ENCODE measurements at places on chromosomes 6 and 20. TPM values are rescaled to one million over a fixed set of nuclear protein-coding genes. Genes with fewer than 3 reads are reported as not detected.

The MMP24 gene
- 50.1 TPM for total RNA-seq

DNA sequence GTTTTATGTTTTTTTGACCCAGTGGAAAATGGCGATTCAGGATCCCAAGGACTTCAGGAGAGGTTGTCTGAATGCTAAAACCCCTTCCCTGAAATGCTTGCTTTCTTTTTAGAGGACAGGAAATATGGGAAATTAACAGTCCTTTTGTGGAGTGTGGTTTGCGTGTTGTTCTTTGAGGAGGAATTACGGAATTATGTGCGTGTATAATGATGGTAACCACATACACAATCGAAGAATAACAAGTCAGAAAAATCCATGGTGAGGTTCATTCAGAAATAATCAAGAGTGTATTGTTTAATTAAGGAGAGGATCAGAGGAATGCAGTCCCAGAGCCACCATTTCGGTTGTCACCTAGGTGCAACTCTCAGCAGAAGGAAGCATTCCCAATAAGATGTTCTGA is 73.2 kb downstream of the PHACTR3 start:
- DNase-seq: no peak

GRCh38 chr6:154878871-154879491 is 116.1 kb upstream of the TIAM2 start:
- DNase-seq: no peak

GRCh38 chr6:130624046-130624445 is 203.2 kb upstream of the SMLR1 start:
- DNase-seq: no peak

DNA sequence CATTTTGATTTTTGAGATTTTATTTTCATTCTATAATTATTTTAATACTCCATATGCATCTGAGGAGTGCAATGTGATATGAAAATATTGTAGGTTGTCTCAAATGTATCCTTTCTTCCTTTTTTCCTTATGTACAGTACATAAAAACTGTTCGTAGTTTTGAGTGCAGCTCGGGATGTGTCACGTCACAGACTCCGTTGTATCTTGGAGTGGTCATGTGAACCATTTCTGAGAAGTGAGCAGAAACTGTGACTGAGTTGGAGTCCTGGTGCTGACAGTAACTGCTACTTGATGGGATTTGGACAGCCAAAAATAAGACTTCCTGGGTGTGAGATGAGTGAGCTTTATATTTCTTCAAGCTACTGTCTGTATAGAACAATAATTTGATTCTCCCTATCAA is 761.4 kb upstream of the MAN1A1 start:
- no peak for DNase-seq

- DNase-seq: no peak
Measured at GRCh38 chr6:41470029-41470330, 76.2 kb upstream of the FOXP4 start.

GRCh38 chr6:25193460-25194171 is 85.6 kb upstream of the CARMIL1 start:
- DNase-seq: no peak

DNA sequence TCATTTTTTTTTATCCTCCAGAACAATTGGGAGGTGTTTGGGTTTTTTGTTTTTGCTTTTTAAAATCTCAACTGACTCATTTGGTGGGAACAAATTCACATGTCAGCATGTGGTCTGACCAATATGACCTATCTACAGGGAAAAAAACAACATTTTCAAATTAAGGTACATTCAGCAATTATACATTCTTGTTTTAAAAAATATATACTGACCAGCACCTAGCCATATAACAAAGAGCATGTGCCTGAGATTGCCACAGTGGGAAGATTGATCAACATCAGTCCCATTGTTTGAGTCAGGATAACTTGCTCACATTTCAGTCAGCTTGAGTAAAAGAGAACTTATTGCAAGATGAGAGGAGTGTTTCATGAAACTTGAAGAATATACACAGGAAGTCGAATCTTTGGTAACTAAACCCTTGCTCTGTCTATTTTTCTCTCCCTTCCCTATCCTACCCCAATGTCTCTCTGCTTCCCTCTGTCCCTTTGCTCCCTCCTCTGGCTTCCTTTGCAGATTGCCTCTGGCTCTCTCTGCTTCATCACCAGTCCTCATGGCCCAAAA is 163.2 kb upstream of the TAB2 start:
- no peak for DNase-seq

- DNase-seq: no peak
Measured at GRCh38 chr6:164417537-164418261, 891.7 kb downstream of the C6orf118 start.

- no peak for DNase-seq
Measured at GRCh38 chr20:31842471-31843157, 2.8 kb downstream of the FOXS1 start.

DNA sequence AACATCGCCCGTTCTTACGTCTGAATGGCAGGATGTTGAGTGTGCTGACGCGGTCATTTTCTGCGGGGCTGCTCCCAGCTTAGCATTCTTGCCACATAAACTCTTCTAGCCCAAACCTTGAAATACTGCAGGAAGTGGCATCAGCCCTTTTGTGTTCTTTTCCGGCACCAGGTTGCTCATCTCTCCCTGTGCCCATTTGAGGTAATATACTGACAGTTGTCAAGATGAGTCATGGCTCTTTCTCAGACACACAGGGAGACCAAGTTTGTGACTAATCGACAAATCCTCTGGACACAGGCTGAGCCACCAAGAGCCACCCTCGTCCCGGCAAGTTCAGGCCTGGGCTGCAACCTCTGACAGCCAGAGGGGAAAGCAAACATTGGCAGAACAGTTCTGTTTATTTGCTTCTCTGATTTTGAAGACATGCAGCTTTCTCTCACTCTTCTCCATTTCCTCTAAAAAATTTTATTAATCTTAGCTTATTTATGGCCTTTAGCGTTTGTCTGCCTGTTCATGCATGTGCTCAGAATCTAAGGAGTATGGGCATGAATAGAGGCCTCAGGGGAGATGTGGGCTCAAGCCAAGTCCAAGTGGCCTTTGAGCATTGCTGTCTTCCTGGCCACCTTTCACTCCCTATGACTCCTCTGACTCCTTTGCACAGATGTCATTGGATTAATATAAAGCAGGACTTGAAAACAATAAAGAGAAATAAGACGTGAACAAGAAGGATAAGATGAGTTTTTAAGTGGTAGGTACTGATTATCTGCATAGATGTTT is 328.2 kb upstream of the JAG1 start:
- DNase-seq: no peak

The SLCO4A1 gene
- 2.1 TPM for total RNA-seq

DNA sequence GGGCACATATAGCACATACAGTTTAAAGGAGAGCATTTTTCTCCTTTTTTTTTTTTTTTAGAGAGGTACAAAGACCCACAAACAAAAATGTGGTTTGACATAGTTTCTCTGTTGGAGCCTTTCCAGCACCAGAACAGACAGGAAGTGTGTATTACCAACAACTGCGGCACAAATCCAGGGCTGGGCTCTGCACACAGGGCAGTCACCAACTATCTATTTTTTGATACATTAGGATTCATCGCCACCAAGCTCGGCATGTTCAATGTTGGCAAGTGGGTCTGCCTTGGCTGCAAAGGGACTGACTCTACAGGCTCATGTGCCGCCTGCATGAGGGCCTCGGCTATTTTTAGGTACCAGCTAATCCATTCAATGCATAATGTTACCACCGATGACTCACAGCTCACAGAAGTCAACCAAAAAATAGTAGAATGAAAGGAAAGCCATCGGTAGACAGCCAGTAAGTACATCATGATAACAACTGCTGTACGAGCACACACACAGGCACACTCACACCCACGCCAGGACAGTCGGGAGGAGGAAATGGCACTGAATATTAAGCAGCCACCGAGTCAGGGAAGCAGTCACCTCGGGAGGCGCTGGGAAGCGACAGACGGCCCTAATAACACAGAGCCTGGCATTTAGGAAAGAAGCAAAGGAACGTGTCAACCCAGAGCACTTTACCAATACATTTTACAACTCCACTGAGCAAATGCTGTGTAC is 81.6 kb downstream of the GMPR start:
- peak; percentile 84 for DNase-seq

DNA sequence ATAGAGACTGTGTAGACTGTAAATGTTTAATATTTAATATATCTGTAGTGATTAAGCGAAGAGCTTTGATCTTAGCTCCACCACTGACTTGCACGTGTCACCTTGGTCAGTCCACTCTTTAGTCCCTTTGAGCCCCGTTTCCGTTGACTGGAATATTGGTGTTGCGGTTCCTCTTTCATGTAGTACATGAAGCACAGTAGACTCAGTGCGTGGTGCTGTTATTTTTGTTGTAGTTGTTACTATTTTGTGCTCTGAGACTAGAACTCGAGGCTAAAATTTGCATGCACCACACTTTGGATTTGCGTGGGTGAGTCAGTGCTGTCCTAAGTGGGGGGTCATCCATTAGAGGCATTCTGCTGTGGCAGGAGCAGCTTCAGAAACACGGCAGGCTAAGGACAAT is 291.4 kb downstream of the QKI start:
- DNase-seq: no peak

The KCNG1 gene
- 3.5 TPM for total RNA-seq

The TSPO2 gene
- not detected for total RNA-seq

DNA sequence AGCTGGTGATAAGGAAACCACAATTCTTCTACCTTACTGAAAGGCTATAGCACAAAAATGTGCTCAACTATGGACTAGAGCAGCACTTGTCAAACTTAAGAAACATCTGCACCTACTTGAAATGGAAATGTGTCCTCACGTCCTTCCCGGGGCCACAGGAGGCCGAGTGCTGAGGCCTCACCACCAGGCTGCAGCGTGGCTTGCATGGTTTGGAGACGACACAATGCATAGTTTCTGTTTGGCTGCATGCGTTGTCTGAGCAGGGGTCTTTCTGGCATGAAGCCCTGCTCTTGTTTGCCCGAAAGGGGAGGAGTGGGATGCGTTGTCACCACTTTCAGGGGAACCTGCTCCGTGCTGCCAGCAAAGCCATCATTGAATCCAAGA is 228.8 kb downstream of the TTLL2 start:
- no peak for DNase-seq

The CNR1 gene
- total RNA-seq: 225 TPM

DNA sequence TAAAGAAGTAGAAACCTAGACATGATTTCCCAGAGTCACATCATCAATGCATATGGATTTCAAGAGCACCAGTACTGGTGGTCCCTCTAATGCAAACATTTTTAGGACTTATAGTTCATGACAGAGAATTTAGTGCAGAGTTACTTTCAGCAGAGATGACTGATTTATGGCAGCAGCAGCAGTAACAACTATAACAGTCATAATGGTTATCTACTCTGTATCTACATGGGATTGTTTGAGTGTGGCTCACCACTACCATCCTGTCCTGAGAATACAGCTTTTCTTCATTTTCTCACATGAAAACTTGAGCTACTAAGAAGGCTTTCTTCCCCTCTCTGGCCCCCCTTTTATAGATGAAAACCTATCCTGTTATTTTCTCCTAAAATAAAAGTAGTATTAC is 128.5 kb upstream of the ENPP5 start:
- DNase-seq: no peak

The BLCAP gene
- total RNA-seq: 107 TPM

The PSMB9 gene
- 1.4 TPM for total RNA-seq

- DNase-seq: no peak
Measured at GRCh38 chr6:27829453-27830211, 82.6 kb downstream of the OR2B2 start.

DNA sequence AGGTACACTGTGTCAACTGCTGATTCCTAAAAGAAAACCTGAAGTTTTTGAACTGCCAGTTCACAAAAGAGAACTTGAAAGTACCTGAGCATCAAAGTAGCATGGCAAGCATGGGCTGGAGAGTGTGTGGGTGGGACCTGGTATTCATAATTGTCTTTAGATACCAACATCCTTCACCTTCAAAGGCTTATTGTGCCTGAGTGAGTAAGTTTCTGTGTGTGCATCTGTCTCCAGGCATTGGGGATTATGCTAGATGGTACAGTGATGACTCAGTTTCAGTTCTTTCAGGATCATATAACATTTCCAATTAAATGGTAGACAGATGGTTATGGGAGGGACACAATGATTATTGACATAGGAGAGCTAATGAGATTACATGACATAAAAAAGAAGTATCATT is 238.5 kb downstream of the ZFAND3 start:
- no peak for DNase-seq

- no peak for DNase-seq
Measured at GRCh38 chr6:9195322-9195721, 760.0 kb upstream of the SLC35B3 start.

The RAB5IF gene
- total RNA-seq: 21.7 TPM

DNA sequence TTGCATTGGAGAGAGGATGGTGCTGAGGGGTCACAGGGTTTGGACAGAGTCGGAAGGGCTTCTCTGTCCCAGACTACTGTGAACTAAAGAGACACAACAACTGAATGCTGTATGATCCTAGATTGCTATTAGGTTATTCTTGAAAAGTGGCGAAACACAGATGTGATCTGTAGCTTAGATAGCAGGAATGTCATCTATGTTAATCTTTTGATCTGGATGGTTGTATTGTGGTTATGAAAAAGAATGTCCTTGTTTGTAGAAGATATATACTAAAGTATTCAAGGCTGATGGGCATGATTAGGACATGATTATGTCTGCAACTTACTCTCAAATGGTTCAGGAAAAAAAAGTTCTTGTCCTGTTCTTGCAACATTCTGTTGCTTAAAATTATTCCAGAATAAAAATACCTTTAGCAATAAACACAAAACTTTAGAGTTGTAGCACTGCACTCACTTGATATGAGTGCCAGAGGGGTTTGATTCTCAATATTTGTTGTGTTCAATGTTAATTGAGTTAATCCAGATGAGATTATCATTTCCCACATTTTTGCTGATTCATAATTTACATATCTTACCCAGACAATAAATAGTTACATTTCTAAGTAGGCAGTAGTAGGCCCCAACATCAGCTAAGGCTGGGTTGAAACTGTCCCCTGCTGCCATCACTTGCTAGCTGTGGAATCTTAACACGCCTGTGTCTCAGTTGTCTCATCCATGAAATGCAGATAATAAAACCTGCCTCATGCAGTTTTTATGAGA is 645.2 kb downstream of the KIF16B start:
- no peak for DNase-seq

- DNase-seq: no peak
Measured at GRCh38 chr6:21885111-21885510, 291.6 kb downstream of the SOX4 start.

The DLK2 gene
- 6.2 TPM for total RNA-seq

GRCh38 chr20:51616060-51616459 is 73.5 kb upstream of the NFATC2 start:
- DNase-seq: no peak

The HTR1E gene
- 0.54 TPM for total RNA-seq

The PTPN1 gene
- 13.9 TPM for total RNA-seq

DNA sequence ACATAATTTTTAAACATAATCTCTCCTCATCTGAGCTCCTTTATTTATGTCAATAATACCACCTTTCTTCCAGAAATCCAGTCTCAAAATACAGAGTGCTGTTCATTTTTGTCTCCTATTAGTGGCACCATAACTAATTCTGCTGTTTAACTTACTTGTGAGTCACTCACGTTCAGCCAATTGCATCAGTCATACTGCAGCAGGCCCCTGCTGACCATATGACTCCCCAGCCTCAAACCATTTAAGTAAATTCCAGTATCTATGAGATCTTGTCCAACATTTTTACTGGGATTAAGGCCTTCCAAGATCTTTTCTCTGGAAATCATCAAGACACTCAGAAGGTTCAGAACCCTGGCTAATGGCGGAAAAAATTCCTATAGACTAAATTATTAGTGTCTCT is 982.2 kb upstream of the MAP3K7 start:
- no peak for DNase-seq

GRCh38 chr6:43951063-43951755 is 176.0 kb downstream of the MRPL14 start:
- DNase-seq: no peak

The TTK gene
- 14.0 TPM for total RNA-seq

- DNase-seq: no peak
Measured at GRCh38 chr6:157443066-157443800, 62.2 kb downstream of the ZDHHC14 start.

GRCh38 chr6:2385471-2385983 is 140.1 kb upstream of the GMDS start:
- DNase-seq: no peak

The RBPJL gene
- not detected for total RNA-seq

Data from cerebellum (tissue), 4 donors.